Cortex of kidney (tissue), 1 donor: ENCODE measurements at places on chromosomes 2 and 18.

- DNase-seq: no peak
Observed at GRCh38 chr18:60018618-60019462, 119.0 kb downstream of the PMAIP1 start.

DNA sequence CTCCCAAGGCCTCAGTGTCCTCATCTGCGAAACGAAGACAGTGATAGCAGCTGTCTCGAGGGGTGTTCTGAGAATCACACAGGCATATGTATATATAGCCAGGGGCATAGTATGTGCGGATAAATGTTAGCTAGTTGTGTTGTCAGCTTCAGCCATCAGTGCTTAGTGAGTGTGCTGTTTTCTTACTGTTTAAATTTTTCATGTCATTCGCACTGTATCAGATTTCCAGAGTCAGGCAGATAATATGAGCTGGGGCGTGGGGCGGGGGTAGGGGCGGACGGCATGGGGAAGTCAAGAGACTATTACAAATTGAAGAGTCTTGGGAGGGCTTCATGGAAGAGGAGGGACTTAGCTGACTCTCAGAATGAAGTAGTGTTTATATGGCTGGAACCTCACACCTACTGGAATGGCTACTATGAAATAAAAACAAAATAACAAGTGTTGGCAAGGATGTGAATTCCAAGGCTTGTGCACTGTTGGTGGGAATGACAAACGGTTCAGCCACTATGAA, 7.0 kb downstream of the TRAPPC12 start:
- DNase-seq: no peak

DNA sequence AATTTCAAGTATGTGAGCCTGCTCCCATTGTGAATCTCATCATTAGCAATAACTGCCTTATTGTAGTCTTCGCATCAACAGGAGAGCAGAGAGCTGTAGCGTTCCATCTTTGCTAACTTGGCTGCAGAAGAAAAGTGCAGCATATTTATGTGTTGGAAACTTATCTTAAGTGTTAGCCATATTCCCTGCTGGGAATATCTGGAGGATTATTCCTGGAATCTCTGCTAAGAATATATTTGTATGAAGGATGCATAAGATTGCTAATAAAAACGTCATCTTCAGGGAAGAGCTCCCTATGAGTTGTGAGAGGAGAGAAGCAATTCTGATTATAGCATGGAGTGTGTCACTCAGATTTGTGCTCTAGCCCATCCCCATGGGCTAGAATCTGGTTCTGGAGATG, 115.1 kb upstream of the REG3G start:
- DNase-seq: no peak

DNA sequence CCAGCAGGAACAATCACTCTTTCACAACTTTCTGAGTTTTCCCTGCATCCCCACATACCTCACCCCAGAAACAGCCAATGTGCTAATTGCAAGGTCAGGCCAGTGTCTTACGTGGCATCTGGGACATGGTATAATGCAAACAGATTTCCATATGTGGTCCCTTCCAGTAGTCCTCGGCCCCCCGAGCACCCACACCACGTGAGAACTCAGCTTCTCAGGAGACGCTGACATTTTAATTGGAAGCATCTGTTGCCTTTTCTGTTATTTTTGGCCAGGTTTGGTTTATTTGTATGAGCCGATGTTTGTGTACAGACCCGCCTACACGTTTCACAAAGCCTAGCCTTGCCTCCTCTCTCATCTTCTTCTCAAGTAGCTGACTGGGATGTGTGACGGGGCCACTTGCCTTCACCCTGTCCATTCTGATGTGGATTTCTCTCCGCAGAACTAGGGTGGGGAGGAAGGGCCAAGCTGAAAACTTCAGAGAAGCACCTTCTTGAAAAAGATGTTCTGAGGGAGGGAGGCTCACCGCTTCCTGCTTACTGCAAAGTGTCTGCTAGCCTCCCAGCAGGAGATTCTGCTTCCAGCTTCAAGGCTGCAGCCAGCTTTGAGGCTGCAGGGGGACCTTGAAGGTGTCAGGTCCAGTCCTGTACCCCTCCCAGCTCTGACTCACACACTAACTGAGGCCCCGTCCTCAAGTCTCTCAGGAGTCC, 109.6 kb upstream of the SLC14A2 start:
- DNase-seq: no peak

- DNase-seq: no peak
Observed at GRCh38 chr2:151729837-151730236, 4.4 kb downstream of the NEB start.

DNA sequence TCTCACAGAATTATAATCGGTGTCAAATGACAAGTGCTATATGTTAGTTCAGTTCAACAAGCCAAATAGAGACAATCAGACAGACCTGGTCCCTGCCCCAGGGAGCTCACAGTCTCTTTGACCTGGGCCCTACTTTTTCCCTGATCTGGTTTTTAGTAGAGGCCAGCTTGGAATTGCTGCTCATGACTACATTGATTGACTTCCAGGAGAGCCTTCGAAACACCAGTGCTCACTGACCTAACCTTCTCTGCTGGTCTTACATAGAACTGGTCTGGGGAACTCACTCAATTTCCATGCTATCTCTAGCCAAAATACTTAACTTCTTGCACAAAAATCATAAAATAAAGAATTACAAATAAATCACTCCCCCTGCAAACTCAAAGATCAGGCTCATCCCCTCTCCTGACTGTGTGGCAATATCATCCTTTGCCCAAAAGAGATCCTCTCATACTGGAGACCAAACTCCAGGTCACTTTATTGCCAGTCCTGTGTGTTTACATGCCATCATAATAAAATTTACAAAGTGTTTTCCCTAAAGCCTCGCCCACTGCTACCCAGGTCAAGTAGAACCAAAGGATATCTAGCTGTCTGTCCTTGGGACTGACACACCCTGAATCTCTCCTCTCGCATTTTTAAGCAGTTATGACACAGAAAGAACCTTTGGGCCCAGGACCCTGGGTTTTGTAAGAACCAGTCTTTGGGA, 53.2 kb downstream of the PROC start:
- DNase-seq: no peak

GRCh38 chr2:112487444-112487961, 5.5 kb downstream of the TTL start:
- no peak for DNase-seq

- DNase-seq: no peak
Observed at GRCh38 chr2:1375794-1376193, 37.5 kb upstream of the TPO start.

GRCh38 chr2:173252581-173252980, 102.1 kb upstream of the CDCA7 start:
- DNase-seq: no peak

GRCh38 chr2:241324775-241325174, 9.1 kb downstream of the SEPTIN2 start:
- no peak for DNase-seq

- no peak for DNase-seq
Observed at GRCh38 chr2:160006475-160006874, 55.9 kb downstream of the PLA2R1 start.

DNA sequence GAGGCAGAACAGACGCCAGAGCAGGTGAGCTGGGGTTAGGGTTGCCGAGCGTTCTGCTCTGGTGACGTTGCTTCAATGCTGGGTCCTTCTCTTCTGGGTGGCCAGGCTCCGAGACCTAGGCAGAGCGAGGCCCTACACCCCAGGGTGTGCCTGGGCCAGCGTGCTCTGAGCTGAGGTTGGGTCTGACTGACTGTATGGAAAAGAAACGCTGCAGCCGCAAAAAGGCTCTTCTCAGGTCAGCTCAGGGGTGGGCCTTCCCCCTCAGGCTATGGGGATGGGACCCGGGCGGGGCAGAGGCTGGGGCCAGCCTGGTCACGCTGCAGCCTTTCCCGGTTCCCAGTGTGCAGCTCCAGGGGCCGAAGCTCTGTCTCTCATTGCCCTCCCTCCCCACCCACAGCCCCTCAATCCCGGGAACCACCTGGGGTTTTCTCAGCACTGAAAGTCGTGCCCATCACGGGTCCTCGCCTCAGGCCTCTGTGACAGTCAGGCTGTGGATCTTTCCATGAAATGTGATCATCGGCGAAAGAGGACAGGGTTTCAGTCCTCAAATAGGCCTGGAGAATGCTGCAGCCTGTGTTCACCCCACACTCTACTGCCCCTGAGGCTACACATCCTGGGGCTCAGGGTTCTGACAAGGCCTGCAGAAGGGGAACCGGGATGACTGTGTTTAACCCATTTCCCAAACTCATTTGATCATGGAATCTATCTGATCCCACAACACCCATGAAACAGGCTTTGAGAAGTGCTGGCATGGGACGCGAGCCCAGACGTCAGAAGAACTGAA, 19.4 kb downstream of the CYP26B1 start:
- DNase-seq: no peak

GRCh38 chr2:60324536-60324935, 228.9 kb downstream of the BCL11A start:
- DNase-seq: no peak

GRCh38 chr2:96345868-96346462, 10.4 kb downstream of the NCAPH start:
- no peak for DNase-seq

- no peak for DNase-seq
Observed at GRCh38 chr2:177174486-177174885, 38.1 kb upstream of the HNRNPA3 start.

DNA sequence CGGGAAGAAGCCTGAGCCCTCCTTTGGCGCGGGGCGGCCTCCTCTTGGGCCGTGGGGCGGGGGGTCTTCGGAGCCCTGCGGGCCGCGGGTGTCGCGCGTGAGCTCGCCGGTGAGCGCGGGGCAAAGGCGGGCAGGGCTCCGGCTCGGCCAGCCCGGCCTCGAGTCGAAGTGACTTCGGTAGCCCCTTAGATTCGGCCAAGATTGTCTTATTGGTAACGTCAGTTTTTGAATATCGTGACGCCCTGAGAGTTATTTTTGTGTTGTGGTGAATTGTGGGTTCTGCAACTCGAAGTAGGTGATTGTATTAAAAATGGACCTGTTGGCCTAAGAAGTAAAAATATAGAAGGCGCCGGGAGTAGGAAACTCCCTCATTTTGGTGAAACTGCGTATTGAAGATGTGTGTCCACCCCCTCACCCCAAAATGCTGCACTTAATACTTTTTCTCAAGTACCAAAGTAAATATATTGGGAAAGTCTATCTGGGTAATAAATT, 669 bp downstream of the MARCHF7 start:
- no peak for DNase-seq
